ENCODE measurements at places on chromosomes 5 and 9.
A peak's percentile ranks its signal among the peaks of the same experiment; 100 is the strongest.

DNA sequence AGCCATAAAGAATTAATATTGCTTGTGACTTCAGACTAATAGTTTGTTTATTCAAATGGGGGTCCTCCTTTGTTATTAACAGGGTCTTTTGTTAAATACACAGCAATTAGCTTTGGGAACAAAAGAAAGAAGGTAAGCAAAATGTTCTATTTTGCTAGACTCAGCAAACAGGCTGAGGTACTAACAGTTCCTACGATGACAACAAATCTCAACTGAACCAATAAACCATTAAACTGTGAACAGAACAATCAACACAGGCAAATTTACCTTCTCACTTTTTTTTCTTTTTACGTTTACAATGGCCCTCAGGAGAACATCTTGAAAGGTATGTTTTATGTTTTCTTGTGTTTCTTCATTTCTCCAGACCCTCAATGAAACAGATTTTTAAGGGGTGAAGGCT is 207.2 kb downstream of the NFIB start:
- DNase-seq = no peak

- no peak for DNase-seq
Measured at GRCh38 chr9:122020398-122020797, 72.7 kb downstream of the TTLL11 start.

GRCh38 chr5:56339732-56340131 is 106.6 kb upstream of the ANKRD55 start:
- no peak for DNase-seq

GRCh38 chr9:120876842-120877240 is at the start of gene PHF19:
PHF19 (minus strand) TSS chr9:120877188; CDS start chr9:120874741, 2,447 bp downstream.
- peak; percentile 52 for DNase-seq

DNA sequence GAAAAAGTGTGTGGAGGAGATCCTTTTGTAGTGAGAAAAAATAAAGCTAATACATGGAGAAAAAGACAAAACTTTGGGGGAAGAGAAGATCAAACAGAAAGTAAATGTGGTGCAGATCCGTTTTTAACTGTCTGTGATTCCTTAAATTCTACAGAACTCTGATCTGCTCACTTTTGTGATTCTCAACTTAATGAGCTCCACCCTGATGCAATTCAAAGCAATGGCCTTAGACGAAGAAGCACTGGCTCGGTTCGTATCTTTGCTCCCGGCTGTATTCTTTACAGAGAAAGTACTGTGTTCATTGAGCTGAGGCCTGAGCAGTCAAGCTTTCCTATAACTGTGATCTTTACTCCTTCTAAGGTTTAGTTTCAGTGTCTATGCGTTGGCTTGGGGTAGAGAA is 453.4 kb downstream of the DMAC1 start:
- DNase-seq = no peak

DNA sequence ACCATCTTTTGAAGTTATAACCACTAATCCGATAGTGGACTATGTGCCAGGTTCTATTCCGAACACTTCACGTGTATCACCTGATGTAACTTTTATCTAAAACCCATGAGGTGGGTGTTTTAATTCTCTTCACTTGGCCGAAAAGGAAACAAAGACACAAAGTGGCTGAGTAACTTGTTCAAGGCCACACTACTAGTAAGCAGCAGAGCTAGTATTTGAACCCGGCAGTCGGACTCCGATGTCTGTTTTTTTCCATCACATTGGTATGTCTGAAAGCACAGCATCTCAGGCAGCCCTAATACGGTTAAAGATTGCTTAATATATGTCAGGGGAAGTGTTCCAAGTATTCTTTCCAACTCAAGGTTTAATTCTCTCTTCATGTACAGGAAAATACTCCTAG is 16.2 kb downstream of the FAM169A start:
- no peak for DNase-seq

- no peak for DNase-seq
Measured at GRCh38 chr9:133779516-133780403, 41.6 kb upstream of the SARDH start.

DNA sequence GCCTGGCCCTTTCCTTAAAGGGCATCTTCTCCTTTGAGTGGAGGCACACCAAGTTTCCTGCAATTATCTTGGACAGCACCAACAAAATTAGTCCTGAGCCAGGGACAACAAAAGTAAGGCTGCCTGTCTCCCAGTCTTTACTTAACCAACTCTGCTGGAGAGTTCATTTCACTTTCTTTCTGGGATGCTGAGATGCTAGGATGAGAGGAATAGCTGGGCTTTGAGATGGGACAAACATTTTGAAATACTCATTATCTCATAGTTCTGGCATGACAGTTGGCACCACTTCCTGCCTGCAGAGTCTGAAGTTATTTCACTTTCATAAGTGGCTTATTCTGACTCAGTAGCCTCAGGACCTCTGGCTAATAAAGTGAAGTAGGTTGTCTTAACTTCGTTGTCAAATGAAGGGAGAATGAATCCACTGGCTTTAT is 157.0 kb downstream of the C9orf152 start:
- DNase-seq = peak; percentile 97

Data from fibroblast of skin of back (primary cell).